ENCODE measurements at places on chromosomes 12 and 14. TPM values are rescaled to one million over a fixed set of nuclear protein-coding genes. Genes with fewer than 3 reads are reported as not detected.

DNA sequence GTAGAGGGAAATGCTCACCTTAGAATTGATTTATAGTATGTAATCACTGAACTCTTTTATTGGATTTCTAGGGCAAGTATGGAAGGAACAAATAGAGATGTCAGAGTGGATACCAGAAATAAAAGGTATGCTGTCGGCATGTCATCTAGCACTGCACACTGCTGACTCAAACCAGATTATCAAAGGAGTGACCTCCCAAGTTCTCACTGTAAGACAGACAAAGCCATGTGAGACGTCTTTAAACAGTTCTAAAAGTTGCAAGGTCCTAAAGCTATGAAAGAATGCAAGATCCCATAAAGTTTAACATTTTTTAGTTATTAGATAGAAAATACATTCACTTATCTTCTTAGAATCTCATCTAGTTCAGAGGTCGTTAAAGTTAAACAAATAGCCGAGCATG lies 70.0 kb upstream of the CPM start:
- no peak for DNase-seq

- no peak for DNase-seq
These were observed 11.9 kb downstream of the SCNN1A start for GRCh38 chr12:6363330-6364043.

DNA sequence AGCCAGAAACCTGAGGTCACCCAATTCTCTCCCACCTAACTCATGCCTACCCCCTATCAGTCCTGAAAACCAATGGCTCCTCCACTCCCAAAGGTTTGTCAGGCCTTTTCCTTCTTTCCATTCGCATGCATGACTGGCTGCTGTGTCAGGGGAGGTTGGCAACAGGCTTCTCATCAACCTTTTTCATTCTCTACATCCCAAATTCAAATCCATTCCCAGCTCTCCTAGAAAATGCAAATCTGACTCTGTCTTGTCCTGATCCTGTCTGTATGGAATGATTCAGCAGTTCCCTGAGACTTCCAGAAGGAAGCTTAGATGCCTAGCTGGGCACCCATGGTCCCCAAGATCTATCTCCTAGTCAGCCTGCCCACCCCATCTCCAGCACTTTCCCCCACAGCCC lies 5.0 kb upstream of the CTDSP2 start:
- no peak for DNase-seq

- peak; percentile 67 for DNase-seq
These were observed 764 bp upstream of the SPTB start for GRCh38 chr14:64880221-64881121.

GRCh38 chr12:113090740-113091139 lies 34.2 kb downstream of the DTX1 start:
- DNase-seq: no peak

DNA sequence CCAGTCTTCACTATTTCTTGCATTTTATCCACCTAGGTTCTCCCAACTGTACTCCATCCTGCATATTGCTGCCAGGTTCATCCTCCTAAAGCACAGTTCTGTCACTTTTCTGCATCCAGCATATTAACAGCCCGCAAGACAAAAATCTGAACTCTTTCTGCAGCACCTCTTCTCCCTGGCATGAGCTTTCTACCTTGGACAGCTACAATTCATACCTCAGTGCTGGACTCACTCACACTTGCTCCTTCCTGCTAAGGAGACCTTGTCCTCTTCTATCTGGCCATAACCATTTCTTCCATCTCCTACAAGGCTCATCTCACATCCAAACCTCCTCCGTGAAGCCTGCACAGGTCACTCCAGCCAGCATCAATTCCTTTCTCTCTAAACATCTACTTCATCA lies 170.1 kb upstream of the GRIP1 start:
- no peak for DNase-seq

DNA sequence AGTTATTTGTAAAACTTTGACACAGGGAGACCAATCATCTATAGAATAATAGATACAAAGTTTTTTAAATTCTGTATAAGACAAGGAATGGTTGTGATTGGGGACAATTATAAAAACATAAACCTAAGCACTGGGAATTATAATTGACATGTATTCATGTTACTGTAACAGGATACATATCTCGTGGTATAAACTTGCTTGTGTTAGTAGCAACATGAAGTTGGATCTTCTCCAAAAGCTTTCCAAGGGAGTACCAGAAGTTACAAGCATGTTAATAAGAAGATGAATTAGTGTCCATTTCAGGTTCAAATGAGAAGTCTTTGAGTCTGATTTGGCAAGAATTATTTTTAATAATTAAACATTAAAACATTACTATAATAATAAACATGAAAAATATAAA lies 42.2 kb downstream of the CDKL1 start:
- DNase-seq: no peak

DNA sequence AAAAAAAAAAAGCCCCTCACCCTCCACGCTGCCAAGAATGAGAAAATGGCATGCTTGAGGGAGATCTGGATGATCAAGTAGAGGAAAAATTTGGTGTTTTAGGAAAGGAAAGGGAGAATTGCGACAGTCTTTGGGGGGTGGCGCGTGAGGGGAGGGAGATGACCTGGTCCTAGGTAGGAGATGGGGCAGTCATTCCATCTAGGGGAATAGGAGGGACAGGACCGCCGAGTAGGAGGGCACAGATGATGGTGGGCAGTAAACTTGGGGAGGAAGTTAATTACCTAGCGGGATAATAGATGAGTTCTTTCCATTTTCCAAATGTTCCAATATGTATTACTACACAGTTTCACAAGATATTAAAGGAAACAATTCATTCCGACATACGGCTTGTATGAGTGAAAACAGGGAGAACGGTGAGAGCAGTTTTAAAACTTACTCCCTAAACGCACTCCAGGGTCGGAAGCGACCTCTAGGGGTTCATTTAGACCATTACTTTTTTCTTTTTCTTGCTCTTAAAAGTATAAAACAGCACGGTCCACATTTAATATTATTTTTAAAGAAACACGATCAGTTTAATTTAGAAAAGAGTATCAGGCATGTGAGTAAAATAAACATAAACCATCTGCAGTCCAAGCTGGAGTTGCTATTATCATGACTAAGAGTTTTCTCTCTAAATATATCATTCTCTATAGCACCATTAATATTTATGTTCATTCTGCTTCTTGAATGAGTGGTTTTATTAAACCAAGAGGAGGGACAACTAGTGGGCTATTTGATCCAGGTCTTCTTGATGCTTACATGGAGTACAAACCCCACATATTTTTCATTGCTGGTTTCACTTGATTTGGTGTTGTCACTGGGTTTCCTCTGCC lies 3.0 kb upstream of the FNTB start:
- DNase-seq: no peak

DNA sequence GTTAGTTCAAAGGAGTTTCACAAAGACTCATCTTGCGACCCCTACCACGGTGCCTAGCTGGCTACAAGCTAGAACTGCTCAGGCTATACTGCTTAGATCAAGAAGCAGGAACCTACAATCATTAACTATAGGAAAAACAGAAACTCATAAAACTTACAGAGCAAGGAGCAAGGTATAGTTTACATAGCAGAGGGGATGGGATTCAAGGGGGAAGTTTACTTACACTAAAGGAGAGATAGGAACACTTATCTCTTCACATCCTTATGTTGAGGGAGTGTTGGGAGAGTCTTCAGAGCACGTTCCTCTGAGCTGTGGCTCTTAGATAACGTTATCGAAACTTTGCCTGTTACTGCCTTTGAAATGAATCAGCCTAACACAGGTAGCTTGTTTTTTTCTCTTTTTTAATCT lies 58.1 kb downstream of the FSCB start:
- no peak for DNase-seq

- DNase-seq: no peak
These were observed 222.3 kb downstream of the PTPRO start for GRCh38 chr12:15544589-15544988.

- no peak for DNase-seq
These were observed 7.2 kb downstream of the MYL6 start for GRCh38 chr12:56165369-56165768.

- DNase-seq: no peak
These were observed 48.8 kb downstream of the A2M start for GRCh38 chr12:9066755-9067423.

GRCh38 chr12:101829639-101830366 lies 956 bp downstream of the GNPTAB start:
- no peak for DNase-seq

- no peak for DNase-seq
These were observed 90.2 kb downstream of the CHGA start for GRCh38 chr14:93012951-93013719.

GRCh38 chr12:99130808-99131553 lies 485.9 kb downstream of the APAF1 start:
- DNase-seq: no peak

DNA sequence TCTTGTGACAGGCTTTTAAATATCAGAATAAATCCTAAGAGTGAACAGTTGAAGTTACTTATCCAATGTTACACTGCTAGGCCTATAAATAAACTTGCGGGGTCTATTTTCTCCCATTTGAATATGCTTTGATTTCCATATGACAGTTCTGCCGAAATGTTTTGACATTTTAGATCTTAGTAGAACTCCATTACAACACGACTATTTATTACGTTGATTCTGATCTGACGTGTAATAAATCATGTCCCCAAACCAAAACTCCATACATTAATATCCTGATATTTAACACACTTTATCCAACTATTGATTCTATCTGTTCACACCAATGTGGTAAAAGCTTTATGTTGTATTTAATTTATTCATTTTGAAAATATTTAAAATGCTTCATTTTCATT lies 16.1 kb upstream of the NEMF start:
- DNase-seq: no peak

Gene SERPINA5
- 0.16 TPM for total RNA-seq

Gene ART4
- total RNA-seq: 2.3 TPM

Gene KRT82
- total RNA-seq: not detected

Gene POTEM
- total RNA-seq: not detected

Gene DBX2
- not detected for total RNA-seq

Gene HVCN1
- 5.1 TPM for total RNA-seq

Gene ANKS1B
- 7.5 TPM for total RNA-seq

Gene KRT76
- not detected for total RNA-seq

Gene CKB
- 56.7 TPM for total RNA-seq

Gene HAL
- total RNA-seq: 1.6 TPM

Gene MYH6
- total RNA-seq: not detected

All from mesothelial cell of epicardium (in vitro differentiated cells).